ENCODE measurements at places on chromosomes 1 and 21. TPM values are rescaled to one million over a fixed set of nuclear protein-coding genes. Genes with fewer than 3 reads are reported as not detected.
A peak's percentile ranks its signal among the peaks of the same experiment; 100 is the strongest.

Gene PLD5
- 0.32 TPM for total RNA-seq

DNA sequence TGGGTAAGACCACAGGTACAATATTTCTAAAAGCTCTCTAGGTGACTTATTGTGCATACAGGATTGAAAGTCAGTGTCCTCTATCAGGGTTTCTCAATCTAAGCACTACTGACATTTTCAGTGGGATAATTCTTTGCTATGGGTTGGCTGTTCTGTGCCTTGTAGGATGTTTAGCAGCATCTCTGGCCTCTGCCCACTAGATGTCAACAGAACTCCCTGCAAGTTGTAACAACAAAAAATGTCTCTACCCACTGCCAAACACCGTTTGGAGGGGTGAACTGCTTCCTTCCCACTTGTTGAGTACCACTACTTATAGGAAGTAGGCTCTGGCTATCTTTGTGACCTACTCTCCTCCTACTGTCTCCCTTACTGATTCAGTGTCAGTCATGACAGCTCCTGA is 90.1 kb upstream of the ZRANB2 start:
- H3K27me3 ChIP-seq, result no peaks in the 10 kb centered on the region
- no peak for DNase-seq
- no peak overlapping the region for H3K4me3 ChIP-seq
- no peak overlapping the region for H3K27ac ChIP-seq

DNA sequence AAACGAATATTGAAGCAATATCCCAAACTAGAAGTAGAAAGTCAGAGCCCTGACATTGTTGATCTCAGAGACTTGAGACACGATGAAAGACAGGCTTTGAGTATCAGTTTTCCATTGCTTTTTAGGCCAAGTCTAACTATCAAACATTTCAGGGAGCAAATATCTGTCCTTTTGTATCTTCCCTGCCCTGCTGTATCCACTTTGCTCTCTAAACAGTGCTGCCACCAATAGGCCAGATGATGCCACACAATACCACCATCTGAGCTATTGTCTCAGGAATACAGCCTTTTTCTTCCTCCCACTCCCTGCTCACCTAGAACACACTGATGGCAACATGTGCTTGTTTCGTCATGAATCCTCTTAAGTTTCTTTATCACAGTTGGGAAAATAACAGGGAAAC is 62.6 kb upstream of the SPAG17 start:
- no peaks in the 10 kb centered on the region for H3K36me3 ChIP-seq
- no peaks in the 10 kb centered on the region for H3K4me1 ChIP-seq
- DNase-seq, result no peak
- H3K4me3 ChIP-seq, result no peak overlapping the region

DNA sequence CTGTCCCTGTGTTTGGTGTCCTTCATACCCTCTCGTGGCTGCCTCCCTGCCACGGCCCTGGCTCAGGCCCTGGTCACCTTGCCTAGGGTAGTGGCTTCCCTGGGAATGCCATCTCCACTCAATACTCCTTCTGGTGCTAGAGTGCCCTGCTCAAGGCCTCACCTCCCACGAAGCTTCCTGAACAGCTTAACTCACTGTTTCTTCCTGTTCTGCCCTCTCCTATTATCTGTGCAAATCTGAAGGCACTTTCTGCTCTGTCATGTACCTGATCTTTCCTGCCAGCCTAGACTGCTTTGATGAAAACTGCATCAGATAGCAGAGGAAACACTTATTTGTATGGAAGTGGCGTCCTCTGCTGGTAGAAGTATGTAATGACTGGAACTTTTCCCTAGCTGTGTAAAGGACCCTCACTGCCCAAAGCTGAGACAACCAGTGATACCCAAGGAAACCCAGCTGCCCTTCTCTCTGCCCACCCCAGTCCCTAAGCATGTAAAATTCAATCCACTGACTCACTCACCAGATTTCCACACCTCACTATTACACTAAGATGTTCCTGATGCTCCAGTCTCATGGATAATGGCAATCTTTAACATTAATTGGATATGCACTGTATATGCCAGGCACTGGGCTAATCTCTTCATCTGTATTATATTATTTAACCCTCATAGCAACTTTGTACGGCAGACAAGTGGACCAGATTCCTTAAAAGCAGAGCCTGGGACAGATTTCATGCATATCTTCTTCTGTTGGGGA is 36.2 kb upstream of the BTG2 start:
- no peak overlapping the region for H3K4me3 ChIP-seq
- DNase-seq, result no peak
- H3K36me3 ChIP-seq, result no peaks in the 10 kb centered on the region
- H3K27ac ChIP-seq, result peak overlapping the region; percentile 77

- H3K4me1 ChIP-seq, result no peaks in the 10 kb centered on the region
- no peak overlapping the region for H3K4me3 ChIP-seq
- no peaks in the 10 kb centered on the region for H3K36me3 ChIP-seq
- no peak for DNase-seq
- H3K27ac ChIP-seq, result no peak overlapping the region
Measured at GRCh38 chr1:53112271-53112774, 30.1 kb downstream of the SLC1A7 start.

- no peak for DNase-seq
Measured at GRCh38 chr1:80987106-80987505, 813.6 kb upstream of the ADGRL2 start.

Gene SAMD13
- 3.1 TPM for total RNA-seq

DNA sequence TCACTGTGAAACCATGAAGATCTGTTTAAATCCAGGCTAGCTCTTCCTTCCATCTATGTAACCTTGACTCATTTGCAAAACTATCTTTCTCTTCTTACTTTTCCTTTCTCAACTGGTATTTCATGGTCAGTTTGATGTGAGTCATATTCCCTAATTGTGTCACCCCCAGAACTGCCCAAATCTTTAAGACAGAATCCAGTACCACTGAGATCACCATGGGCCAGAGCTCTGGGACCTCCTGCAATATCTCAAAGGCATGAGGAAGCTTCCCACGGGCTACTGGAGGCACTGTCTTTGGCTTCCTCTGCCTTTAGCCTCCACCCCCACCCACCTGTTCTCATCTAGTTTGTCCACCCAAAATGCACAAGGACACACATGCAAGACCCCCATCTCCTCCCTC is 274.4 kb upstream of the FMN2 start:
- H3K4me3 ChIP-seq, result no peak overlapping the region
- no peaks in the 10 kb centered on the region for H3K4me1 ChIP-seq

DNA sequence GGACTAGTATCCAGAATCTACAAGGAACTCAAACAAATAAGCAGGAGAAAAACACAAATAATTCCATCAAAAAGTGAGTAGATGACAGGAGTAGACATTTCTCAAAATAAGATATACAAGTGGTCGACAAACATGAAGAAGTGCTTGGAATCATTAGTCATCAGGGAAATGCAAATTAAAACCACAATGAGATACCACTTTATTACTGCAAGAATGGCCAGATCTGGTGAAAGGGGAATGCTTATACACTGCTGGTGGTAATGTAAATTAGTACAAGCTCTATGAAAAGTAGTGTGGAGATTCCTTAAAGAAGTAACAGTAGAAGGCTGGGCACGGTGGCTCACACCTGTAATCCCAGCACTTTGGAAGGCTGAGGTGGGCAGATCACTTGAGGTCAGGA is 73.8 kb downstream of the POU2F1 start:
- no peak overlapping the region for H3K27ac ChIP-seq
- no peaks in the 10 kb centered on the region for H3K4me1 ChIP-seq
- H3K4me3 ChIP-seq, result no peak overlapping the region

Gene HPDL
- not detected for total RNA-seq

DNA sequence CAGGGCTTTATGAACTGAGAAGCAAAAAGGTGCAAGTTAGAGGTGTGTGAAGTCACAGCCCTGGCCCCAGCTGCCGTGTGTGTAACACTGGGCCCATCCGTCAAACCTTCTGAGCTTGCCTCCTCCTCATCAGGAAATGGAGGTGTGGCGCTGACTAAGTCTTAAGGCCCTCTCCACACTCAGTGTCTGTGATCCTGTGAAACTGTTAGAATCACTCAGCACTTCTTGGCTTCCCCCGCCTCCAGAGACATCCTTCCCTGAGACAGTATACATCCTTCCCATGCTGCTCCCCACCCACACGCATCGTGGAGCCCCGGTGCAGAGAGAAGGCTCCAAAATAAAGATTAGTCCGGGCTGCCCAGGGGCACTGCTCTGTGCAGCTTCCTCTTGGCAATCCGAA is 33.3 kb downstream of the LRP8 start:
- peak overlapping the region; percentile 52 for H3K27ac ChIP-seq
- no peaks in the 10 kb centered on the region for H3K36me3 ChIP-seq
- H3K27me3 ChIP-seq, result no peaks in the 10 kb centered on the region
- no peak for DNase-seq
- no peaks in the 10 kb centered on the region for H3K4me1 ChIP-seq

Gene ELAVL4
- total RNA-seq, result not detected

- H3K27me3 ChIP-seq, result no peaks in the 10 kb centered on the region
- no peak for DNase-seq
- no peak overlapping the region for H3K27ac ChIP-seq
- no peaks in the 10 kb centered on the region for H3K4me1 ChIP-seq
- no peak overlapping the region for H3K4me3 ChIP-seq
- H3K36me3 ChIP-seq, result no peaks in the 10 kb centered on the region
Measured at GRCh38 chr1:218760601-218761570, 412.8 kb upstream of the LYPLAL1 start.

DNA sequence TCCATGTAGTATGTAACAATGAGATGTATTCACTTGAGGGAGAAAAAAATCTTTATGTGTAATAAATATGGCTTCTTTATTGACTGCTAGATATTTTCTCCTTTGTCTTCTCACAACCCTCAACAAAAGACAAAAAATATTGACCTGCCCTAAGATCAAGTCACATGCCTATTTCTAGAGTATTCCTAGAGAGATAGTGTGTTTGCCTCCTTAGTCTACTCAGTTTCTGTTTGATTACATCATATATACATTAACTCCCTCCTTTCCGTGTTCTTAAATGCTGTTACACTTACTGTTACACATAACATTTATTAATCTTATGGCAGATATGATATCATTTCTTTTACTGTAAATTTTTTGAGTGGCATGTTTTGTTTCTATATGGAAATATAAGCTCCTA is 281.6 kb upstream of the RGS18 start:
- H3K36me3 ChIP-seq, result no peaks in the 10 kb centered on the region
- H3K4me1 ChIP-seq, result no peaks in the 10 kb centered on the region
- no peak overlapping the region for H3K27ac ChIP-seq
- no peak overlapping the region for H3K4me3 ChIP-seq
- H3K27me3 ChIP-seq, result no peaks in the 10 kb centered on the region
- DNase-seq, result no peak

GRCh38 chr1:89755591-89755990 is 65.2 kb upstream of the LRRC8D start:
- no peak overlapping the region for H3K27ac ChIP-seq
- H3K27me3 ChIP-seq, result no peaks in the 10 kb centered on the region
- DNase-seq, result no peak
- no peaks in the 10 kb centered on the region for H3K4me1 ChIP-seq

- H3K36me3 ChIP-seq, result no peaks in the 10 kb centered on the region
- no peaks in the 10 kb centered on the region for H3K4me1 ChIP-seq
- no peaks in the 10 kb centered on the region for H3K27me3 ChIP-seq
- H3K27ac ChIP-seq, result no peak overlapping the region
- no peak for DNase-seq
- H3K4me3 ChIP-seq, result no peak overlapping the region
Measured at GRCh38 chr1:59017501-59018231, 233.8 kb upstream of the JUN start.

Gene ZNF496
- 31.1 TPM for total RNA-seq

Gene FAM177B
- 2.3 TPM for total RNA-seq

DNA sequence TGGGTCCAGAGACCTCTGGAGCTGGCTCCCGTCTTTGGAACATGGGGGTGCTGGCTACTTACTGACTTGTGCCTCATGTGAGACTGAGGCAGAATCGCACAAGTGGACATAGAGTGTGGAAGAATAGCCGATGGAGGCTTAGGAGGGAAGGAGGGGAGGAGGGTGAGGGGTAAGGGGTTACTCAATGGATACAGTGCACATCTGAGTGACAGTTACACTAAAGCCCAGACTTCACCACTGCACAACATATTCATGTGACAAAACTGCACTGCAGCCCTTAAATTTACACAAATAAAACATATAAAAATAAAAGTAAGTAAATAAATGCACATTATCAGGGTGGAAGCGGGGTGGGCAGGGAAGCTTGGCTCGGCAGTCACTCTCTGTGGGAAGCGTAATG is 197.7 kb upstream of the RAB4A start:
- H3K27ac ChIP-seq, result no peak overlapping the region
- no peaks in the 10 kb centered on the region for H3K4me1 ChIP-seq
- H3K36me3 ChIP-seq, result no peaks in the 10 kb centered on the region
- no peak overlapping the region for H3K4me3 ChIP-seq
- no peaks in the 10 kb centered on the region for H3K27me3 ChIP-seq

- no peaks in the 10 kb centered on the region for H3K27me3 ChIP-seq
- H3K36me3 ChIP-seq, result no peaks in the 10 kb centered on the region
- H3K4me3 ChIP-seq, result no peak within 1 kb of the TSS
- H3K27ac ChIP-seq, result no peak within 1 kb of the TSS
- no peaks in the 10 kb centered on the region for H3K4me1 ChIP-seq
Measured at GRCh38 chr1:230747127-230747730, at the start of gene CAPN9. CAPN9 (plus strand) TSS chr1:230747388; CDS start chr1:230747497, 109 bp downstream.

DNA sequence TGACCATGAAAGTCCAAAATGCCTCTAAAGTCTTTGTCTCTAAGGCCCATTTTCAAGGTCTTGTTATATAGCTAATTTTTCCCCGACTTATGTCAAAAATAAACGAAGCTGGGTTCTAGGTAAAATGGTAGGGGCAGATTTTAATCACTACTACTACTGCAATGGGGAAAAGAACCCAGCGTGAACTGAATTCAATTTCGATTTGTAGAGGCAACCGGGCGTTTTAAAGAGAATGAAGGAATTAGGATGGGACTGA is 536 bp upstream of the EXO1 start:
- peak overlapping the region; percentile 79 for H3K4me3 ChIP-seq
- peaks cover 5% of the 10 kb centered on the region for H3K4me1 ChIP-seq
- no peaks in the 10 kb centered on the region for H3K36me3 ChIP-seq

GRCh38 chr1:81702903-81703302 is 97.8 kb upstream of the ADGRL2 start:
- no peak for DNase-seq
- no peaks in the 10 kb centered on the region for H3K27me3 ChIP-seq
- no peaks in the 10 kb centered on the region for H3K4me1 ChIP-seq
- no peak overlapping the region for H3K27ac ChIP-seq
- no peak overlapping the region for H3K4me3 ChIP-seq

GRCh38 chr1:47399138-47399845 is 16.8 kb upstream of the FOXE3 start:
- no peak overlapping the region for H3K4me3 ChIP-seq
- no peaks in the 10 kb centered on the region for H3K27me3 ChIP-seq
- H3K27ac ChIP-seq, result no peak overlapping the region
- no peaks in the 10 kb centered on the region for H3K4me1 ChIP-seq
- no peak for DNase-seq

- H3K27me3 ChIP-seq, result no peaks in the 10 kb centered on the region
- no peak overlapping the region for H3K4me3 ChIP-seq
- no peak for DNase-seq
Measured at GRCh38 chr1:2104621-2105427, 54.6 kb downstream of the PRKCZ start.

GRCh38 chr1:243559575-243560162 is 290.4 kb downstream of the AKT3 start:
- no peaks in the 10 kb centered on the region for H3K4me1 ChIP-seq
- peaks cover 5% of the 10 kb centered on the region for H3K36me3 ChIP-seq
- no peaks in the 10 kb centered on the region for H3K27me3 ChIP-seq
- no peak for DNase-seq
- H3K4me3 ChIP-seq, result no peak overlapping the region
- no peak overlapping the region for H3K27ac ChIP-seq

All from breast epithelium (tissue), 4 donors.